ENCODE measurements at places on chromosomes 16 and 17. TPM values are rescaled to one million over a fixed set of nuclear protein-coding genes. Genes with fewer than 3 reads are reported as not detected.

Gene CIITA
- 101 TPM for total RNA-seq

Gene OSGIN1
- 1.0 TPM for total RNA-seq

Gene CYLD
- total RNA-seq = 14.9 TPM

Gene CD300LB
- total RNA-seq = not detected

Gene LRRC75A
- total RNA-seq = not detected

Gene SLC6A2
- not detected for total RNA-seq

GRCh38 chr17:62955841-62956352, 10.1 kb upstream of the TANC2 start:
- DNase-seq = no peak

DNA sequence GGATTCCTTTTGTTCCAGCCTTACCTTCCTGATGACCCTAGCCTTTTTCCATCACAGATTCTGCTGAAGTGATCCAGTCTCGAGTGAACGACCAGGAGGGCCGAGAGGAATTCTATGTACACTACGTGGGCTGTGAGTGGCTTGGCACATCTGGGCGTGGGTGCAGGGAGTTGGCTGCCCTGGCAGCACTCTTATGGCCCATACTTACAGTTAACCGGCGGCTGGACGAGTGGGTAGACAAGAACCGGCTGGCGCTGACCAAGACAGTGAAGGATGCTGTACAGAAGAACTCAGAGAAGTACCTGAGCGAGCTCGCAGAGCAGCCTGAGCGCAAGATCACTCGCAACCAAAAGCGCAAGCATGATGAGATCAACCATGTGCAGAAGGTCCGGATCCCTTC, 2.7 kb downstream of the KAT8 start:
- DNase-seq = no peak

- no peak for DNase-seq
Observed at GRCh38 chr17:79574108-79574507, 36.7 kb downstream of the RBFOX3 start.

DNA sequence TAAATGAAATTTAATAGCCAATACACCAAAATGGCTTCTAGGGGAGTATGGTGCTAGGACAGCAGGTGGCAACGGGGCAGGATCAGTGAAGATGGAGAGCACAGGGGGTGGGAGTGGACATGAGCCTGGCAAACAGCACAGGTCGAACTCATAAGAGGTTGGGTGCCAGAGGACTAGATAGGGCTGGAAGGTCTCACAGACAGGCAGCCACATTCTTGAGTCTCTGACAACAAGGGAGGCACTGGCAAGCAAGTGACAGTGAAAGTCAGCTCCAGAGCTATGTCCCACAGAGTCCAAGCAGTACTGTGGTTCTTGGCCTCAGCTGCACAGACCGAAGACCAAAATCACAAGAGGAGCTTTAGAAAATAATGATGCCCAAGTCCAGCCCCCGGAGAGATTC, 61.2 kb downstream of the USP31 start:
- no peak for DNase-seq

- no peak for DNase-seq
Observed at GRCh38 chr16:84357191-84357651, 11.1 kb upstream of the ATP2C2 start.

- DNase-seq = no peak
Observed at GRCh38 chr17:68074279-68074678, 38.7 kb downstream of the KPNA2 start.

DNA sequence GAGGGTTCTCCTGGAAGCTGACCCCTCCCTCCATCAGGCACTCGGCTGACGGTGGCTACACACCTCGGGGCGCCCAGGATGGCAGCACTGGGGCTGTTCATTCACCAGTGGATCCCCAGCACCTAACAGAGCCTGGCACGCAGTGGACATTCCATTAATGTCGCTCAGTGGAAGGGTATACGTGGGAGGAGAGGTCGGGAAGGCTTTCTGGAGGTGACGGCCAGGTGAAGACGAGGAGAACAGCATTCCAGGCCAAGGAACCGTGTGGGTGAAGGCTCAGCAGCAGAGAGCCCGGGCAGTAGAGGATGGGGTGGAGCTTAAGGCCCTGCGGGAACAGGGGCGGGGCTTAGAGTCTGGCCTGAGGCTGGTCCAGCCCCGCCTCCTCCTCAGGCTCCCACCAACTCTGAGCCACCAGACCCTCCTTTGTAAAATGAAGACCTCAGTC, 2.5 kb upstream of the HS3ST6 start:
- DNase-seq = peak; percentile 41

DNA sequence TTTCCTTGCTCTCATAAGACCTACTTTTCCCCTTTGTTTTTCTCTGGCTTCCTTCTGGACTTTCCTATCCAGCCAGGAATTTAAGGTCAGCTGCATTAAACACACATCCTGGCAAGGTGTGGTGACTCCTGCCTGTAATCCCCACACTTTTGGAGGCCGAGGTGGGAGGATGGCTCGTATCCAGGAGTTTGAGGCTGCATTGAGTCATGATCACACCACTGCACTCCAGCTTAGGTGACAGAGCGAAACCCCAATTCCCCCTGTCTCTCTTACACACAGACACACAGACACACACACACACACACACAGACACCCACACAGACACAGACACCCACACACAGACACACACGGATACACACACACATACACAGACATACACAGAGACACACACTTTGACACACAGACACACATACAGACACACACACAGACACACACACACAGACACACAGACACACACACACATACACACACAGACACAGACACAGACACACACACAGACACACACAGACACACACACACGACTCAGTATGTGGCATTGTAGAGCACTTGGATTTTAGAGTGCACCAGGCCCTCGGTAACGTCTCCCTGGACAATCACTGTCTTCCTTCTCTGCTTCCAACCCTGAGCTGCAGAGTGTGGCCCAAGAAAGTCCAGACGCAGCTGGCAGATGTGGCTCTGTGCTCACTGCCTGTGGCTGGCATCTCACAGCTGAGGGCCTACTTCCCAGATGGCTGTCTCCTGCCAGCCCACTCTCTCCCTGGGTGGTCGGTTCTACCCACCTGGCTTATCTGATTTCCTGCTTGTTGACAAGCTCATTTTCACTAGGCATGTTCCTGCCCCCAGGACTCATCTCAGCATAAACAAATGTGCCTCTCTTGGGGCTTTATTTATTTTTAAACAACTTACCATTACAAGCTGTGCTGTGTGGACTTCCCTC, 39.0 kb downstream of the NLRP1 start:
- no peak for DNase-seq

DNA sequence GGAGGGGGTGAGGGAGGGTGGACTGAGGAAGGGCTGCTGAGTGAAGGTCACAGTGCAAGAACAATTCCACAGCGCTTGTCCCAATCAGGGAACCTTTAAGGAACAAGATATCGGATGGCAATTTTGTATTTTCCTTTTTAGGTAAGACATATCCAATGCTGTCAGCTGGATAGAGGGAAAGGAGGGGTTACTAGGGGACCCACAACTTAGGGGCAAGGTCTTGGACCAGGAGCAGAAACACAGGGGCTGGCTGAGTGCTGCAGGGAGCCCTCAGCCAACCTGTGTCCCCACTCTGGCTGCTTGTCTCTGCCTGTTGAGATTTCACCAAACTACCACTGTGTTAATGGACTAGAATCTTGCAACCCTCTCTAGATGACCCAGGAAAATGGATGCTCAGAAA, 47.6 kb downstream of the AKAP1 start:
- DNase-seq = peak; percentile 23

DNA sequence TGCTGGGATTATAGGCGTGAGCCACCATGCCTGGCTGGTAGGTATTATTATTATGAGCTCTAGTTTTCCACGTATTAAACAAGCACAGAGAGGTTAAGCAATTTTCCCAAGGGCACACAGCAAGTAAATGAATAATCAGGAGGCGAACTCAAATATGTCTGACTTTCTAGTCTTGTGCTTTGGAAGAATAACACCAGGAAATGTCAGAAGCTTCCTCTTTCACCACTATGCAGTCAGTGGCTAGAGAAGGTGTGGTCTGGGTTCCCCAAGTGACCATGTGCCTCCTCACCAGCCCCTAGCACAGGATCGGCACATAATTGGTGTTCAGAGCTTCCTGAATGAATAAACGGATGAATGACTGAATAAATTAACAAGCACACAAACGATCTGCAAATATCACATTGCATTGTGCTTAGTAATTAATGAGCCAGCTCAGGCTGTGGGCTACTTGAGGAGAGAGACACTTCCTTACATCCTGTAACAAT, 21.6 kb upstream of the SCNN1B start:
- no peak for DNase-seq

DNA sequence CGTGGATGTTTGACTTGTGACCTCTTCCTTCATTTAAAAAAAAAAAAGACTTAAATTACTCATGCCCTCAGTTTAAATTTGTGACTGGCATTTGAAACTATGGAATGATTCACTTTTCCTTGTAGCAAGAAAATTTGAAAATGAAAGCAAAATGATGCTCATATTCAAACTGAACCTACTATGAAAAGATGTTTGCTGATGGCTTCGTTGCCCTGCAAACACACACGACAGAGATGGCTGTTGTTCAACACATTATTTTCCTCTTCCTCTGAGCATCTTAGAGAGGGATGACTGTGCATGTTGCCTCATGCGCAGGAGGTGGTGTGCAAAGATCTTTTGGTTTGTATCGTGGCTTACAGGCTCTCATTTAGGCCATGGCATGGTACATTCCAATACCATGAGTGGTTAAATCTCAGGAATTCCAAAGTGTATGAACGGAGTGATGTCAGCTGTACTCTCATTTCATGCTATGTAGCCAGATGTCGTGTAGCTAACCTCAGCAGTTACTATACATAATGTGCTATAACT, 164.5 kb downstream of the PRKCA start:
- no peak for DNase-seq

All from OCI-LY7 (cell line).